ENCODE measurements at places on chromosomes 3 and 15.

- DNase-seq: no peak
Observed at GRCh38 chr3:52088445-52089367, 32.3 kb upstream of the DUSP7 start.

GRCh38 chr3:44100298-44100695 lies 141.4 kb upstream of the TOPAZ1 start:
- no peak for DNase-seq

- DNase-seq: no peak
Observed at GRCh38 chr3:107660306-107660976, 137.7 kb downstream of the BBX start.

- no peak for DNase-seq
Observed at GRCh38 chr3:150765949-150766720, 3.2 kb upstream of the SIAH2 start.

DNA sequence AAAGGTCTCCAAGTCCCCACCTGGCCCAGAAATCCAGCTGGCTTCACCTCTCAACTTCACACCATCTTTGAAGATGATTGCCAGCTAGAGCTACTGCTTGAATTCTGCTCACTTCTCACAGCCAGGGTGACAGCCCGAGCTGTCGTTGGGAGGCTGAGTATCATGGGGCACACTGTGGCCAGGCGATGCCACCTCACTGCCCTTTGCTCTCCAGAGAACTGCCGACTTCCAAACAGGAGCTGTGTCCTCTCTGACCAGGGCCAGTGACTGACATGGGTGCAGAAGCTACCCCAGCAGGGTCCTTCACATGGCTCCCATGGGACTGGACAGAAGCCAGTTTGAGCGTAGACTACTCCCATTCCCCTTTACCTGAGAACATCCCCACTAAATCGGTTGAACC lies 254.0 kb downstream of the GABRB3 start:
- no peak for DNase-seq

DNA sequence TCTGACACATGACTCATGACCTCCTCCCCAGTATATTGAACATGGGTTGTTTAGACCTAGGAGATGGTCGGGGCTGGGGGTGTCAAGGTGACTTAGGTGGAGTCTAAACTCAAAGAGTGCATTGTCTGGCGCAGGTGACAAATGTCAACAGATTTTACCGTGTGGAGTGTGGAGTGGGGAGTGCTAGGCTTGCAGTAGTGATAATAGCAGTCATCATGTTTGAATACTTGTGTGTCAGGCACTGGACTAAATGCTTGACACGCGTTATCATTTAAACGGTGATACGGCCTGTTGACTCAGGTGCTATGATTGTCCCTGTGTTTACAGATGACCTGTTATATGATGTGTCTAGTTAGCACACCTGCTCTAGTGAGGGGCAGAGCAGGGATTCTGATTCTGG lies 30.8 kb downstream of the MUC20 start:
- no peak for DNase-seq

DNA sequence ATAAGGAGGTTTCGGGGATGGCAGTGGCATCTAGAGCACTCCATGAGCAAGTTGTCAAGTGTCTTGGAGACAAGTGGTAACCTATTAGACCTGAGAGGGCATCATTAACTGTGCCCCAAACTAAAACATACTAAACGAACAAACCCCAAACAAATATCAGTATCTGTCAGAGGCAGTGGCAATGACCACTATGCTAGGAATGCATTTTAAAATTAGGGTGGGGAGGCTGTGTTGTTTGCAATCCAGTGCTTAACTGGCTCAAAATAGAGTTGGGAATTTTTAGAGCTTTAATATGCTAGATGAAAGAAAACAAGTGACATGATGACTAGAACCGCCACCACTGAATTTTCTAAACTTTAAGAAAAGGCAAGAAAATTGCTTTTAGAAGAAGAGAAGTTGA lies 51.8 kb upstream of the TPRG1 start:
- DNase-seq: no peak

GRCh38 chr15:56919031-56919608 lies 676 bp downstream of the TCF12 start:
- peak; percentile 62 for DNase-seq

DNA sequence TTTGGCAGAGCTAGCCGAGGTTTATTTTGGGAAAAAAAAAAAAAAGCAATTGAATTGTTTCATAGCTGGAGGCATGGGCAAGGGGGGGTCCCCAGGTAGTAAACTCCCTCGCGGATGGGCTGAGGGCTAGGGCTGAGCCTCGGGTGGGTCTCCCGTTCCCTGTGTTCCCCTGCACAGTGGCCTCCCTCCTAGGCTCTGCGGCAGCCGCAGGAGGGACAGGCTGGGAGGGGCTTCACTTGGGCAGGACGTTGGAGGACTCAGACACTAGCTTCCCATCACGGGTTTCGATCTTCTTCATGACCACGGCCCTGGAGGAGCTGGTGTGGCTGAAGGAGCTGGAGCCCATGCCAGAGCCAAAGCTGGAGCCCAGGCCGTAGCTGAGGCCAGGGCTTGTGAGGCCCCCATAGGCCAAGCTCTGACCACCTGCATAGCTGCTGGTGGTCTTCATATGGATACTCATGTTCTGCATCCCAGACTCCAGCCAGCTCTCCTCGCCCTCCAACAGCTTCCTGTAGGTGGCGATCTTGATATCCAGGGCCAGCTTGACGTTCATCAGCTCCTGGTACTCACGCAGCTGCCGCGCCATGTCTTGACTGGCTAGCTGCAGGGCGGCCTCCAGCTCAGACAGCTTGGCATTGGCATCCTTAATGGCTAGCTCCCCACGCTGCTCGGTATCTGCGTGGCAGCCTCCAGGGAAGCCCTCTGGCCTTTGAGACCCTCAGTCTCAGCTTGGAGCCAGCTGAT lies 64.0 kb upstream of the CDAN1 start:
- no peak for DNase-seq

- DNase-seq: no peak
Observed at GRCh38 chr3:11154036-11154952, at the start of gene HRH1. Gene HRH1 (plus strand): TSS chr3:11154493. CDS start chr3:11259038, 104,545 bp downstream.

GRCh38 chr3:45606991-45607712 lies 12.6 kb downstream of the LIMD1 start:
- no peak for DNase-seq

- DNase-seq: no peak
Observed at GRCh38 chr3:37627951-37628620, 233.6 kb upstream of the CTDSPL start.

DNA sequence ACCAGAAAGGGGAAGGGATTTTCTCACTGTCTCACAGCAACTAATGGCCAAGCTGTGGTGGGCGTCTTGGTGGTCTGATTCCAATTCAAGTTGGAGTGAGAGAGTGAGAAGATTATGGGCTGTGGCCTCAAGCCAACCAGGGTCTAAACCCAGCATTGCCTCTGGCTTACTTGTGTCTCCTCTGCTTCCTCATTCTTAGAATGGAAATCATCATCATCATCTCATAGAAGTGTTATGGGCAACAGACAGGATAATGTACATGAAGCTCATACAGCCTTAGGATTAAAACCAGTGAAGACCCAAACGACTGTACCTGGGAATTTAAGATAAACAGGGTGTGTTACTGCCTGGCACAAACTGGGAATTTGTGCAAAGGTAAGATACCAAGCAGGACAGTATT lies 29.1 kb upstream of the IREB2 start:
- DNase-seq: no peak

DNA sequence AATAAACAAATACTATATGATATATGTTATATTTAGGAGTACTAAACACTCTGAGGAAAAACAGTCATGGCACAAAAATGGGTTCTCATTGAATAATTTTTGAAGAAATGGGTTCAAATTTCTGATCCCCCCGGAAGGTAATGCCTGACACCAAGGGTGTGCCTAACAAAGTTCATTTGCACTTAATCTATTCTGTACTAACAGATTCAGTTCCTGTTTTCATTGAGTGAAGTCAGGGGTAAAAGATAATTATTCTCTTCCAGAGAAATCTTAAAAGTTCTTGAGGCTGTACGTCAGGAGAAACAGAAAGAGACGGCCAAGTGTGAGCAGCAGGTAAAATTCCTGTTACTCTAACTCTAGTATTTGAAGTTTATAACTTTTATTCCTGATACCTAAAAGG lies 34.5 kb upstream of the TMEM42 start:
- no peak for DNase-seq

DNA sequence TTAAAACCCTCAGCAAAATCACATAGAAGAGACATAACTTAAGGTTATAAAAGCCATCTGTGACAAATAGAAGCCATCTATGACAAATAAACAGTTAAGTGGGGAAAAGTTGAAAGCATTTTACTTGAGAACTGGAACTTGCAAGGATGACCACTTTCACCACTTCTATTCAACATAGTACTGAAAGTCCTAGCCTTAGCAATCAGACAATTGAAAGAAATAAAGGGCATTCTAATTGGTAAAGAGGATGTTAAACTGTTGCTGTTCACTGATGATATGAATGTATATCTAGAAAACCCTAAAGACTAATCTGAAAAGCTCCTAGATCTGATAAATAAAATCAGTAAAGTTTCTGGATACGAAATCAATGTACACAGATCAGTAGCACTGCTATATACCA lies 186.9 kb upstream of the SATB1 start:
- no peak for DNase-seq

DNA sequence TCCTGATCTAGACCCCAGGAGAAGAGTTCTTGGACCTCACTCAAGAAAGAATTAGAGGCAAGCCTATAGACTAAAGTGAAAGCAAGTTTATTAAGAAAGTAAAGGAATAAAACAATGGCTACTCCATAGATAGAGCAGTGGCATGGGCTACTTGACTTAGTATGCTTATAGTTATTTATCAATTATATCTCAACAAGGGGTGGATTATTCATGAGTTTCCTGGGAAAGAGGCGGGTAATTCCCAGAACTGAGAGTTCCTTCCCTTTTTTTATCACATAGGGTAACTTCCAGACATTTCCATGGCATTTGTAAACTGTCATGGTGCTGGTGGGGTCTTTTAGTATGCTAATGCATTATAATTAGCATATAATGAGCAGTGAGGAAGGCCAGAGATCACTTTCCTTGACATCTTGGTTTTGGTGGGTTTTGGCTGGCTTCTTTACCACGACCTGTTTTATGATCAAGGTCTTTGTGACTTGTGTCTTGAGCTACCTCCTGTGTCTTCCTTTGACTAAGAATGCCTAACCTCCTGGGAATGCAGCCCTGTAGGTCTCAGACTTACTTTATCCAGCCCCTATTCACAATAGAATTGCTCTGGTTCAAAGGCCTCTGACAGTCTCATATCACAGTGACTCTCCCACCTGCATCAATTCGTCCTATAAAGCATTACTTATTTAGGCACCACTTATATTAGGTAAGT lies 35.3 kb upstream of the PLSCR2 start:
- no peak for DNase-seq

GRCh38 chr3:64748244-64748904 lies 60.6 kb upstream of the ADAMTS9 start:
- no peak for DNase-seq

DNA sequence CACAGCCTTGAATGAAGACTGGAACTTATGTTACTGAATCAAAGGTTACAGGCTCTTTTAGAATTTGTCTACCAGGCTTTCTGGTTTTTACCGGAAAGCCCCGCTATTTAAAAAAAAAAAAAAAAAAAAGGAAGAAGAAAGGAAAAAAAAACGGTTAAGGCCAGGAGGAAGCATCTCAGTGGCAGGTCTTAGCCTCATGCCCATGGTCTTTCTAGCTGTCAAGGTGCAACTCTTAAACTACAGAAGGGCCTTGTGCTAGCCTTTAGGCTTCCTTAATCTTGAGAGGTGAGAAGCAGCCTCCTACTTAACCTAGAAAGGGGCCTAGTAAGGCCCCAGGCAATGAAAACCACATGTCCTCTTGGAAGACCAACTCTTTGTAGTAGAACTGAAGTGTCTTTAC lies 77.5 kb downstream of the TBC1D5 start:
- no peak for DNase-seq

DNA sequence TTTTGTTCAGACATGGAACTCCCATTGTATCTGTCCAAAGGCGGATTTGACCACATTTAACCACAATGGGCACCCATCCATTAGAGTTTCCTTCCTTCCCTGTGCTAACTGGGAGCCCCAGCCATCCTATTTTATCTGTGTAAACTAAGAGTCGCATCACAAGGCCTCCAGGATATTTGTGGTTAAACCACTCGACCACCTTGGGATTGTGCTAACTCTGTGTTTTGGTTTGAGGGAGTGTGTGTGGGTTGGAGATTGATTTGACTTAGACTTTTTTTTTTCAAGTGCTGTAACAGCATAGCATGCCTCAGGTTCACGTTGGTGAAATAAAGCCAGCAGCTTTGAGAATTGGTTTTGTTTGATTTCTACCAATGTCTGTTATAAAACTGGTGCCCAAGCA lies 100.4 kb upstream of the TP63 start:
- no peak for DNase-seq

GRCh38 chr3:164897342-164897741 lies 181.0 kb downstream of the SI start:
- no peak for DNase-seq

GRCh38 chr3:12076031-12076430 lies 71.8 kb downstream of the SYN2 start:
- no peak for DNase-seq

- no peak for DNase-seq
Observed at GRCh38 chr3:54424292-54424691, 301.9 kb downstream of the CACNA2D3 start.

DNA sequence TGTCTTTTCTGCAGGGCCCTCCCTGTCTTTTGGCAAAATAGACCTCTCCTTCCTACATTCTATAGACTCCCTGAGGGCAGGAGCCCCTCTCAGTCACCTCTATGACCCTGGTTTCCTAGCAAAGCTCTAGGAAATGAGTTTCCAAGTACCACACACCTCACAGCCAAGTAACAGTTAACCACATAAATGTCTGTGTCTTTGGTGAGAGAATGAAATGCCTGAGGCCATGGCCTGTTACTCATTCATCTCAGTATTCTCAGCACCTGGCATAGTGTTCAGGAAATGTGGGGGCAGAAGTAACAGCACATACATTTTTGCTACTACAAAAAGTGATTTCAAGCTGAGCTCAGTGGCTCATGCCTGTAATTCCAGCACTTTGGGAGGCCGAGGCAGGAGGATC lies 21.0 kb downstream of the RFT1 start:
- no peak for DNase-seq

- no peak for DNase-seq
Observed at GRCh38 chr15:90161950-90162361, 39.2 kb upstream of the SEMA4B start.

- DNase-seq: no peak
Observed at GRCh38 chr3:111971533-111972130, 7.2 kb upstream of the ABHD10 start.

- DNase-seq: no peak
Observed at GRCh38 chr3:18283680-18284079, 141.5 kb downstream of the SATB1 start.

DNA sequence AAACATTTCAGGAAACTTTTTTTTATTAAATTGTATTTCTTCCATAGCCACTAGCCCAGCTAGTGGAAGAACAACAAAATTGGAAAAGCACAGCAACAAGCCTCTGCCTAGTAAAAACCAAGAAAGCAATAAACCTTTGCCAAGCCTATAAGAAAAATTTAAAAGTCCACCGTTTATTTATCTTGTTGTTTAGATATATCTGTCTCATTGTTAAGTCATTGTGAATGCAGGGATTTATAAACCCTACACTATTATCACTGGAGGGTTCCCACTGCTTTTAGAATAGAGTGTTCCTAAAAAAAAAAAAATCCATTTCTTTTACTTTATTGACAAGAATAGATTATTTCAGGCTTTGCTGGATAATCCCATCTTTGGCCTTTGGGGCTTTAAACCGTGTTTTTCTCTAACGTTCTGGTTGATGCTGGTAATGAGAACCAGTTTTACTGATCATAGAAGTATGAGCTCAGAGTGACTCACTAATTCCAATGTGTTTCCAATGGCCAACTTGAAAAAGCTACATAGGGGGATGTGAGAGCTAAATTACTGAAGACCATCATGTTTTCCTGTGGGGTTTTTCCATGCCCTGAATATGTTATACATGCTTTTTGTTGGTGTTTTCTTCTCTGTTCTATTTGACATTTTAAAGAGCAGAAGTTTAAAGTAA lies 634.1 kb downstream of the RBMS3 start:
- DNase-seq: no peak
